ENCODE measurements at places on chromosomes 12 and 14. TPM values are rescaled to one million over a fixed set of nuclear protein-coding genes. Genes with fewer than 3 reads are reported as not detected.
A peak's percentile ranks its signal among the peaks of the same experiment; 100 is the strongest.

RARG gene
- total RNA-seq, result 92.5 TPM

FOXM1 gene
- total RNA-seq, result 68.9 TPM

GRCh38 chr14:106436310-106436905, 910.0 kb downstream of the TMEM121 start:
- peak; percentile 58 for DNase-seq

LMNTD1 gene
- not detected for total RNA-seq

- DNase-seq, result no peak
Measured at GRCh38 chr14:28776482-28777266, 10.1 kb downstream of the FOXG1 start.

GRCh38 chr14:104800771-104801519, at the start of gene ZBTB42:
TSS of gene ZBTB42 (plus strand) at chr14:104801101. CDS start at chr14:104801198, 97 bp downstream.
- peak; percentile 80 for DNase-seq

DNA sequence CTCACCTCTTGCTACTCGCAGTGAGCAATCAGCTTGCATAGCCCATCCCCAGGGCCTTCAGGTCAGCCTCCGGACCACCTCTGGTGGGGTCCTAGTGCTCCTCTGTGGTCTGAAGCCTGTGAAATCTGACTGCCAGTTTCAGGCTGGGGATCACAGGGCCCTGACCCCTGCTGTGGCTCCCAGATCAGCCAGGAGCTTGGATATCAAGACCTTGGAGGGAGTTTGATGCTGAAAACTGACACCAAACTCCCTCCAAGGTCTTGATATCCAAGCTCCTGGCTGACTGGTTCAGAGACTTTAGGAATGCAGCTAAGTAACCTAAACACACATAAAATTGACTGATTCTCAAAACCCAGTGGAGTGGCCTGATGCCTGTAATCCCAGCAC, 19.8 kb upstream of the DHRS4 start:
- no peak for DNase-seq

- no peak for DNase-seq
Measured at GRCh38 chr14:68926236-68926635, 52.9 kb downstream of the ACTN1 start.

CLEC1B gene
- not detected for total RNA-seq

- DNase-seq, result peak; percentile 60
Measured at GRCh38 chr12:30792648-30793499, 38.1 kb upstream of the CAPRIN2 start.

DNA sequence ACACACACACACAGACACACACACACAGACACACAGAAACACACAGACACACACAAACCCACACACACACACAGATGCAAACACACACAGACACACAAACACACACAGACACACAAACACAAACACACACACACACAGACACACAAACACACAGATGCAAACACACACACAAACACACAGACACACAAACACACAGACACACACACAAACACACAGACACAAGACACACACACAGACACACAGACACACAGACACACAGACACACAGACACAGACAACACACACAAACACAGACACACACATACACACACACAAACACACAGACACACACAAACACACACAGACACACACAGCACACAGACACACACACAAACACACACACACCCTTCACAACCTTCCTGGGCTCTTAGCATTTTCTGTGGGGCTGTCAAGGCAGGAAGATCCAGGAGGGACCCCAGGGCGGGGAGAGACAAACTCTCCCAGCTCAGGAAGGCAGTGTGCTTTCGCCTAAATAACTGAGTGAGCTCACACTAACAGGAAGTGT, 24.2 kb upstream of the INF2 start:
- no peak for DNase-seq

NR1H4 gene
- total RNA-seq, result 0.20 TPM

DNA sequence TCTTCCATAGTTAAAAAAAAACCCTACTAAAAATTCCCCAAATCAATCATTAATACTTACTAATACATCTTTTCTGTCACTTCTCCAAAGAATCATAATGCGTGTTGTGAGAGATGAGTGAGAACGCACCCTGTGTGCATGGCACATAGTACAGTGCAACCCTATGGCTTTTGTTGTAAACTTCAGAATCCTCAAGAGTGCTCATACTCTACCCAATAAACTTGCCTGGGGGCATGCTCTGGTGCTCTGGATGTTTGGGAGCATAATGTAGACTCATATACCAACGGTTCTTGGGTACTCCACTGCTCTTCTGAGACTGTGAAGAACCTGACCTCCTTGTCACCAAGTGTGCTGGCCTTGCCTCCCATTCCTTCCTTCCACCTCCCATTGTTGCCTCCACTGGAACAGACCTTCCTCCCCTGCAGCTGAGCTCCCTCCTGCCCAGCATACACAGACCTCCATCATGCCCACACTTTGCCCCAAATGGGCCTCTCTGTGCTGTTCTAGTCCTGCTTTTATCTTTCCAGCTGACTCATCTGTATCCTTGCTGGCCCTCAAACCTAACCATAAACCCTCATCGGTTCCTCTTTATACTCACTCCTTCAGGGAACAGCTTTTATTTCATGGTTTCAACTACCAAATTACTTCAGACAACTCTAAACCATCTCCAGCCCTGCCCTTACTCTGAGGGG, 8.9 kb downstream of the DCP1B start:
- no peak for DNase-seq

- DNase-seq, result no peak
Measured at GRCh38 chr12:57128519-57129247, 400 bp downstream of the LRP1 start.

PSMA3 gene
- 112 TPM for total RNA-seq

DCAF4 gene
- total RNA-seq, result 18.0 TPM

DNA sequence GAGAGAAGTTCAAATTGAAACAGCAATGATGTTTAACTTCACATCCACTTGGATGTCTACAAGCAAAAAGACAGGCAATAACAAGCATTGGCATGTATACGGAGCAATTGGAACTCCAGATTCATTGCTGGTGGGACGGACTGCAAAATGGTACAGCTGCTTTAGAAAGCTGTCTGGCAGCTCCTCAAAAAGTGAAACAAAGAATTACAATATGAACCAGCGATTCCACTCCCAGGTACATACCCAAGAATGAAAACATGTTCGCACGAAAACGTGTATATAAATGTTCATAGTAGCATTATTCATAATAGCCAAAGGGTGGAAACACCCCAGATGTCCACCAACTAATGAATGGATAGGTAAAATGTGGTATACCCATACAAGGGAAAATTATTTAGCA, 125.7 kb downstream of the HMGA2 start:
- no peak for DNase-seq

PPP4R4 gene
- 0.03 TPM for total RNA-seq

- DNase-seq, result no peak
Measured at GRCh38 chr14:54462048-54462447, 20.9 kb upstream of the CNIH1 start.
